ENCODE measurements at places on chromosomes 16 and 17. TPM values are rescaled to one million over a fixed set of nuclear protein-coding genes. Genes with fewer than 3 reads are reported as not detected.

HOXB1 gene
- polyA plus RNA-seq, result 0.05 TPM

COTL1 gene
- 155 TPM for polyA plus RNA-seq

KREMEN2 gene
- polyA plus RNA-seq, result 0.16 TPM

HOXB8 gene
- polyA plus RNA-seq, result 0.33 TPM

DNA sequence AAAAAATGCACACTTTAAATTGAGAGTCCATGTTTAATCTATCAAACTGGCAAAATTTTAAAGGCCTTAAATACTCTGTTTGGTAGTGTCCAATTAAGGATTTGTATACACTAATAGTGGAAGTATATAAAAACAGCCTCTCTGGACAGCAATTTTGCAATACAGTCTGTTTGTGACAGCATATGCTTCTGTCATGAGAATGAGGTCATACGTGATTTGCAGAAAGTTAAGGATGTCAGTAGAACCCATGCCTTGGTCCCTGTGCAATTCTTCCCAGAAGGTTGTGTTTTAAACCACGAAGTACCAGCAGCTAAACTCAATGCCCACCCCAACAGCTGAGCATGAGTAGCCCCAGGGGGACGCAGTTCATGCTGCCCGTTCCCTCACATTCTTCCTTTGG lies 78.4 kb downstream of the AIPL1 start:
- no peak for DNase-seq

GRCh38 chr16:85577899-85578598 lies 35.1 kb upstream of the GSE1 start:
- no peak for DNase-seq

- no peak for DNase-seq
Observed at GRCh38 chr17:63722403-63722802, 19.2 kb downstream of the STRADA start.

DNA sequence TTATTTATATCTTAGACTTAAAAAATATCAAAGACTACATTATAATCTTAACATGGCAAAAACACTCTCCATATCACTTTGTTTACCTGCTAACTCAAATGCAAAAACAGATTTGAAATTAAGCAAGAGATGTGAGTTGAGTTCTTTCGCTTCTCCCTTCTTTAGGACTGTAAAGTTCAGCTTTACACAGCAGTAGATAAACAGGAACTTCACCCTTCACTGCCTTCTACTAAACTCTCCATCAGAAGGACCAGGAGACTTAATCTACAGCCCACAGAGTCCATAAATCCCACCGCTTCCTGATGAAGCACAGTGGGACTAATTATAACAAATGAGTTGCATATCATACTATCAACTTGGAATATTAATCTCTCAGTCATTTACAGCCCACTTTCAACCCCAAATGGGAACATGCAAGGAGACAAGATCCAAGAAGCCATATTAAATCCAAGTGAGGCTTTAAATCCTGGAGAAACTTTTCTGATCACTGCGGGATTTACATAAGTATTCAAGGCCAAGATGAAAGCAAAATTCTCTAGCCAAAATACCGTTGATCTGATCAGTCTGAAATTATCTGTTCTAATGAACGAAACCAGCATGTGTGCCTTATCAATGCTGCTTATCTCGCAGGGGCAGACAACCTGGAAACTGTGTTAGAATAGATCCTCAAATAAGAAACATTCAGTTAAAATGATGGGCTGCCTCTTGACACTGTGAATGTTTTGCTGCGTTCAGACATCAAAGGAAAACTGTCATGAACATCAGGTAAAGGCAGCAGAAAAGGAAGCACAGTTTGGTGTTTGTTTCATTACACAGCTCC lies 1.6 kb downstream of the AMFR start:
- no peak for DNase-seq

DNA sequence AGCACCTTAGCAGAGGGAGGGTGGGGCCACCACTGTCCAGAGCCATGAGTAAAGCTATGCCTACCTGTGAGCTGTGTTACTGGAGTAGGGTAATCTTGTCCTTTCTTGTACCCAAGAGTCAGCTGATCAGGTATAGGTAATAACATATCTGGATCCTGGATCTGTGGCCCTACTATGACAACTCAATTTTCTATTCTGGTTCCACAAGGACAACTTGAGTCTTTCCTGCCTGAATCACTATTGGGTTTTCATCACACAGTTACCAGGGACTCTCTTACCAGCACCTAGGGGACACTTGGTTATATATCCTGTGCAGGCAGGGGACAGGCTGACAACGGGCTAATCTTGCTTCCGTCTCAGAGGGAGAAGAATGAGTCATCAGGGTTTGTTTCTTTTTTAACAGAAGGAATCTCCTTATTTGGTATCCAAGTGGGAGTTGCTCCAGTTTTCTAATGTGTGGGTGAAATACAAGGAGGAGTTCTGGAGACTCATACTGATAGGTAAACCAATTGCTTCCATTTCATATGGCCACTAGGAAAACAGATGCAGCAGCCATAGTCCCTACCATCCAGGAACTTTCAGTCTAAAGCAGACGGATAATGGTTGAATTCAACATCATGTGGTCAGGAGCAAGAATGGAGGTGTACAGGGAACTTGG lies 6.8 kb downstream of the ZNF267 start:
- DNase-seq, result no peak

- no peak for DNase-seq
Observed at GRCh38 chr17:31132977-31133376, 38.2 kb downstream of the NF1 start.

DNA sequence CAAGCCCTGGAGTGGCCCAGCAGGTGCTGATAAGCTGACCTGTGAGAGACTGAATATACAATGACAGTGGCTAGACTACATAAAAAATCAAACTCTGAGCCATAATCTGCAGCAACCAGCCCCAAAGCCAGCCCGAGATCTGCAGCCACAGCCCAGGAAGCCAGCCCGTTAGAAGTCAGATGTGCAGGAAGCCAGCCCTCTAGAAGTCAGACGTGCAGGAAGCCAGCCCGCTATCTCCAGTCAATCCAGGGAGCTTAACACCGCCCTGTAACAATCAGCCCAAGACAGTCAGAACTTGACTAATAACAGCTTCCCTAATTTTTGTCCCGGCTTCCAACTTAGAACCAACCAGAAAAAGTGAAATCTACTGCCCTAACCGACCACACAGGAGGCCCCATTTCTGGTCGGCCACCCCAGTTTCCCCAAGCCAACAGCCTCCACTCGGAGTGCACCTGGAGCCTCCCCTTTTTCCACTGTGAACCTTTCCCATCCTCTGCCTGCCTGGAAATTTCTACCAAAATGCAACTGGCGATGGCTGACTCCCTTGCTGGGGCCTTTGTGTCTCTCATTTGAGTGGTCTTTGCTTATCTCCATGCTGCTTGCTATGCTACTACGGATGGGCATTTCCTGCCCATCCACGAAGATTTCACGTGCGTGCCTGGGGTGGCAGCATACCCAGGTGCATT lies 769.3 kb downstream of the KCNJ18 start:
- DNase-seq, result no peak

- no peak for DNase-seq
Observed at GRCh38 chr17:72137161-72137560, 16.3 kb downstream of the SOX9 start.

DNA sequence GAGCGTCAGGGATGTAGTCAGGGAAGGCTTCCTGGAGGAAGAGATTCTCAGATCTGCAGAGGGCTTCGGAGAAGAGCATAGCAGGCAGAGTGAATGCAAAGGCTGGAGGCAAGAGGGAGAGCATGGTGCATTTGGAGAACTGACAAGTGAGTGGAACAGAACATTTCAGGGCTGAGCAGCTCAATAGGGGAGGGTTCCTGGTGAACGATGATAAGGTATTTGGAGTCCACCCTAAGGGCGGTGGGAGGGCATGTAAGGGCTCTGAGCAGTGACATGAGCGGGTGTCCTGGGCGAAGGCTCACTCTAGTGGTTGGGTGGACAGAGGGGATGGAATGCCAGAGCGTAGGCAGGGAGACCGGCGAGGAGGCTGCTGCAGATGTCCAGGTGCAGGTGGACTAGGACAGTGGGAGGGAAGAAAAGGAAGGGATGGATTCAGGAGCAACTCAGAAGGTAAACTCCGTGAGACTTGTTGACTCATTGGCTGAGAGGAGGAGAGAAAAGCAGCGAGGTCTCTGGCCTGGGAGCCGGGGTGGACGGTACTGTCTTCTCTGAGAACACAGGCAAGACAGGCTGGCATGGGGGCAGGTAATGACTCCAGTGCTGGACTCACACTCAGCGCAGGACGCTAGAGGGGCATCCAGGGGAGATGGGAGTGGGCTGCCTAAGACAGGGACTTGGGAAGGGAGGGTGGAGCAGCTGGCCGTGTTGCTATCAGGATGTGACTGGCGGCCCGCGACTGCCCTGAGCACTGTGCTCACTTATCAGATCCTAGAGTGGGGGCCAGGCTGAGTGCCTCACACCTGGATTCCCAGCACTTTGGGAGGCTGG lies 1.4 kb upstream of the PITPNA start:
- no peak for DNase-seq

GRCh38 chr17:62098623-62099231 lies 33.6 kb upstream of the MED13 start:
- no peak for DNase-seq

GRCh38 chr17:77662833-77663232 lies 295.7 kb upstream of the TNRC6C start:
- no peak for DNase-seq

GRCh38 chr17:64385187-64386083 lies 5.2 kb downstream of the PECAM1 start:
- DNase-seq, result no peak

- no peak for DNase-seq
Observed at GRCh38 chr16:68351991-68352431, 41.2 kb downstream of the PRMT7 start.

All from right lung (tissue), 10 donors.